MCF 10A (cell line): ENCODE measurements at places on chromosomes 4 and X. TPM values are rescaled to one million over a fixed set of nuclear protein-coding genes. Genes with fewer than 3 reads are reported as not detected.

- no peak for DNase-seq
Observed at GRCh38 chr4:2823671-2824328, 19.8 kb upstream of the ADD1 start.

- DNase-seq = peak; percentile 58
Observed at GRCh38 chr4:140069066-140069465, 84.9 kb downstream of the MAML3 start.

GRCh38 chrX:119899125-119899524 lies 3.4 kb downstream of the AKAP14 start:
- DNase-seq = no peak

LAGE3 gene
- total RNA-seq = 17.8 and 21.1 TPM in 2 replicates
